NCI-H460 (cell line): ENCODE measurements at places on chromosomes 1 and 21.

DNA sequence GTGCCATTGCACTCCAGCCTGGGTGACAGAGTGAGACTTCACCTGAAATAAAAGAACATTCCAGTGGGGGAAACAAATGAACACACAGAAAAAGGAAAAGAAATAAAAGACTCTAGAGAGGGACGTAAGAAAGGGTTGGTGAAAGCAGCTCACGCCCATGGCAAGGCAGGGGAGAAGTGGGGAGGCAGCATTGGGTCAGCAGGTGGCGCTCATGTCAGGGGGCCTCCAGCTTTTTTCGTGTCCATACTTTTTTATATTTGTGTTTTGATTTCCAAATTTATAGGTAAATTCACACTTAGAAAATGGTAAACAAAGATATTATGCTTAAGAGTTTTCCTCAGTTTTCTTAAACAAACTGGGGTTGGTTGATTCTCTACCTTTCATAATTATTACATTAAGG is 45.5 kb downstream of the VPS13D start:
- DNase-seq: peak; percentile 4

GRCh38 chr1:153565529-153566374 is at the start of gene S100A2:
Gene S100A2, minus strand, starts transcription at chr1:153565844. Its CDS starts 1,967 bp downstream, at chr1:153563877.
- DNase-seq: peak; percentile 94

DNA sequence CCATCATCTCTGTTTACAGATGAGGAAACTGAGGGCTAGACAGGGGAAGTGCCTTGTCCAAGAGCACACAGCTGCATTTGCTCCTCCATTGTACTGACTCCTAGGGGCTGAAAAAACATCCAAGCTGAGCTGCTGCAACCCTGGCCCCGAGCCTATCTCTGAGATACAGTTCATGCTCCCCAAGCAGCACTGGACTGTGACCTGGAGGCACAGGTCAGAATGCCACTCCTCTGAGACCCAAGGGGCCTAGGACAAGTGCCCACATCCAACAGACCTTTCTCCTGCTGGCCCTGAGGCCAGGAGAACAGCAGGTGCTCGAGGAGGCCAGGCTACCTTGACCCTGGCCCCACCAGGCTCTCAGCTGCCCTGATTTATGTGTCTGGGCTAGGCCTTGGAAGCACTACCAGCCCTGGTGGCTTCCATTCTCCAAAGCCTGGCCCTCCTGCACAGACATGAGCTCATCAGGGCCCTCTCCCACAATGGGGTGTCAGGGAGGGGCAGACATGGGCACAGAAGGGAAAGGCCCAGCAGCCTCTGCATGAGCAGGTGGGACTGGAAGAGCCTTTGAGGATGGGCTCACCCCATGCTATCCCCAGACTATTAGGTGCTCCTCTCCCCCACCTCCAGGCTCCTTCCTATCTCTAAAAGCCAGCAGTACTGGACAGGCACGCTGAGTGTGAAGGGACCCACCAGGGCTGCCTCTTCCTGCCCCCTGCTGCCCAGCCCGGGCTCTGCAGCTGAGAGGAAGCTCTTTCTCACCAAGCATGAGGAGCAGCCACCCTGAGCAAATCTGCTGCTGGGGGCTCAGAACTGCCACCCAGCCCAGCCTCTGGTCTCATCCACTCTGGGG is 18.8 kb downstream of the ADGRB2 start:
- peak; percentile 41 for DNase-seq

DNA sequence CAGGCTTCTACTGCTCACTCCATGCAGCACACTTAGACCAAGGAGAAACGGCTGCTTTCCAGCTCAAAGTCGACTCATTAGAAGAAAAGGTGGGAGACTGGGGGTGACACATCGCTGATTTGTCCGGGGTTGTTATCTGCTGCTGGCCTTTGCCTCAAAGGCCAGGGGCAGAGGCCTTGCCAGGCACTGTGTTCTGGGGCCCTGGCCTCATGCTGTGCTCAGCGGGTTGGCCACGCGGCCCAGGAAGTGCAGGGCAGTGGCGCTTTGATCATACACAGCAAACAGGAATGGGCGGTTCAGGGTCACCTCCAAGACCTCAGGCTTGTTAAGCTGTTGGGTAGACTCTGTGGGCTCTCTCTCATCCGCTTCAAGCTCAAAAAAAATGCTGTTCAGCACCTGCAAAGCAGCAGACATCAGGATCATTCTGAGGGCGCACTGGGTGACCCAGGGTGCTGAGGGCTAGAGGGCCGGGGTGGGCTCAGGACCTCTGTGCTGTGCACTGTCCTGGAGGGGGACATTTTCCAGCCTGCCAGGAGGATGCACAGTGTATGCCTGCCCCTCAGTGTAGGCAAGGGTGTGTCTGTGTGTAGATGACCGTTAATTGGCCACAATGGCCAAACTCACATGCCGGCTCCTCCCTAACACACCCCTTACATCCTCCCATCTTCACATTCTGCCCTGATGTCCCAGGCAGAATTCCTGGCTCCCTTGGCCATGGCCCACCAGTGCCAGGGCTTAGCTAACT is 10.8 kb downstream of the AGT start:
- DNase-seq: no peak

DNA sequence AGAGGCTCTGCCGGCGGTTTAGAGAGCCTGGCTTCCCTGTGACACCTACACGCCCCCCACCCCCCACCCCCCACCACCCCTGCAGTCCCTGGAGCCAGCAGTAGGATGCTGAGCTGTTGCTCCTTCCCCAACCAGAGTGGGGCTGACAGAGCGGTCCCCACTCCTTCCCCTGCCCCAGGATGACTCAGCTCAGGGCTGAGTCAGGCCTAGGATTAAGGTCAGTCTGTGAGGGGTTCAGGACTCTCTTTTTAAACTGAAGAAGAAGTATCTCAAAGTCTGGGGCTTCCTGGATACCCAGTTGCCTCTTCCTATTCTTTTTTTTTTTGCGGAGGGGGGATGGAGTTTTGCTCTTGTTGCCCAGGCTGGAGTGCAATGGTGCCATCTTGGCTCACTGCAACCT is 19.1 kb downstream of the DMBX1 start:
- no peak for DNase-seq
